ENCODE measurements at places on chromosomes 7 and 10.
A peak's percentile ranks its signal among the peaks of the same experiment; 100 is the strongest.

DNA sequence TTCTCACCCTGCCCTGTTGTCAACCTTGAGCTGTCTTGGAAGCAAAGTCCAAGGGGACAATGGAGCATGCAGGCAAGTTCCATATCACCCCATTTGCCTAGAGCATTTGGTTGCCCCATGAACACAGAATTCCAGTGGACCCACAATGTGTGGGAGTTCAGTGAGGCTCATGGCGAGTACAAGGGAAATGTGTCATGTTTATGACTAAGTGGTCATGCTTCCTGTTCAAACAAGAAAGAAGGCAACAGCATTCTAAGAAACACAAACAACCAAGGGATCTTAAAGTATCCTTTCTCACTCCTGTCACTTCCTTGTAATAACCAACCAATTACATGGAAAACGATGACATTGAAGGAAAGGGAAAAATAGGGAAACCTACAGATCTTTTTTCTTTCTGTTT is 513.0 kb downstream of the INHBA start:
- no peak for DNase-seq

GRCh38 chr10:79052291-79053080 is 16.3 kb upstream of the ZMIZ1 start:
- no peak for DNase-seq

- peak; percentile 7 for DNase-seq
Measured at GRCh38 chr7:137592232-137592896, 248.8 kb upstream of the PTN start.

DNA sequence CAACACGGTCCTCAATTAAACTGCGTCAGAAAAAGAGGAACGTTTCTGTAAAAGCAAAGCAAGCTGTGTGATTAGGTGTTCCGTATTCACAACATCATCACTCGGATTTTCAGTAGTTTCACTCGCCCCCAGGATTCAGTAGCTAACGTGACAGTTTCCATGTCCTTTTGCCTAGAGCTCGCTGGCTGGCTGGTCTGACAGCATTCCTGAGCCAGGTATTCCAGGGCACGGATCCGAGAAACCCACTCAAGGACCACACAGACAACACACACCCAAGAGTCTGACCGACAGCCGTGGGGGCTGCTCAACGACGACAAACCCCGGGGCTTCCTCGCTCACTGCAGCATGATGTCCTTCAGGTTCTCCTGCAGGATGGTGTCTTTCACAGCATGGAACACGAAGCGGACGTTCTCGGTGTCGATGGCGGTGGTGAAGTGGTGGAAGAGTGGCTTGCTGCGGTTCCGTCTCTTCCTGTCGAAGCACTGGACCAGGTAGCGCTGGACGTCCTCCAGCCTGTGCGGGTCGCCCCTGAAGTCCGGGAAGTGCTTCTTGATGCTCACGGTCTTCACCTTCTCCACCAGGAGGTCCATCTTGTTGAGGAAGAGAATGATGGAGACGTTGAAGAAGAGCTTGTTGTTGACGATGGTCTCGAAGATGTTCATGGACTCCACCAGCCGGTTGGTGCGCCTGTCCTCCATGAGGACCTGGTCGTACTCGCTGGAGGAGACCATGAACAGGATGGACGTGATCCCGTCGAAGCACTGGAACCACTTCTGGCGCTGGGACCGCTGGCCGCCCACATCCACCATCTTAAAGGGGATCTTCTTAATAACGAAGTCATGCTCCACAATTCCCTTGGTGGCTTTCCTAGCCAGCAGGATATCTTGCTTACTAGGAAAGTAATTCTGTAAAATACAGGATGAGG is 43.1 kb downstream of the AMZ1 start:
- no peak for DNase-seq

- DNase-seq = no peak
Measured at GRCh38 chr10:112672706-112673105, 225.7 kb downstream of the VTI1A start.

DNA sequence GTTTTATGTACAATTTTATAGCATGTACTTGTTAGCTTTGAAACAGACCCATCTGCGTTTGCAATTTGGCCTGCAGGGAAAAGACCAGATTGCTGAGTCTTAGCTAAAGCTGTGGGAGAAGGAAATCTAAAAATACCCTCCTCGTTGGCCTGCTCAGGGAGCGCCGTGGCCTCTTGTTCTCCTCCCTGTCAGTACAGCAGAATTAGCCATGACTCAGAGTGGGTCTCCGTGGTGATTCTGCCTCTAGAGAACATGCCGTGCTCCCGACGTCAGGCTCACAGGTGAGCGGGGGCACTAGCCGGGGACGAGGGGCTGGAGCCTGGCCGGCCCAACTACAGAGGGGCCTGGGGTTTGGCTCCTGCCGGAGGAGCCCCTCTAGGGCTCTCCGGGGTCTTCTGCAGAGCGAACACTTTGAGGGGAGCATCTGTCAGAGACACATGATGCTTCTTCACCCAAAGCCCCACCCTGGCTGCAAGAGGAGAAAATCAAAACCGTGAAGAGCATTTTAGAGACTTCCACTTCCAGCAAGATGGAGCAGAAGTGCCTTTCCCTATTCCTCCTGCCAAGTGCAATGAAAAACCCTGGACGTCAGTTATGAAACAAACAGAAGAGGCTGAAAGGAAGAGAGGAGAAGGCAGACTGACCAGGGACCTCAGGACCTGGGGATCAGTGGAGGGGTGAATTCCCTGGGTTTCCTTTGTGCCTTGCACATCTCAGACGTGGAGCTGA is 98.9 kb downstream of the LHPP start:
- DNase-seq = no peak

DNA sequence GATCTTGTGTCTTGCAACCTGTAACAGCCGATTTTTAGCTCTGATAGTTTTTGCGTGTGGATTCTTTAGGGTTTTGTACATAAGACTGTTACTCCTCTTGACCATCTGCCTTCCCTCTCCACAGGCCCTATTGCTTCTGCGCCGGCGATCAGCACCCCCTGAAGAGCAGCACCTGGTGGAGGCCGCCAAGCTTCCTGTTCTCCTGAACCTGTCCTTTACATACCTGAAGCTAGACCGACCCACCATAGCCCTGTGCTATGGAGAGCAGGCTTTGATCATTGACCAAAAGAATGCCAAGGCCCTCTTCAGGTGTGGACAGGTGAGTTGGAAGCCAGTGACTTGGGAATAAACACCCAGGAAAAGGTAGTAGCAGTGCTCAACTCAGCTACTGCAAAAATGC is 12.6 kb downstream of the FKBP6 start:
- no peak for DNase-seq

DNA sequence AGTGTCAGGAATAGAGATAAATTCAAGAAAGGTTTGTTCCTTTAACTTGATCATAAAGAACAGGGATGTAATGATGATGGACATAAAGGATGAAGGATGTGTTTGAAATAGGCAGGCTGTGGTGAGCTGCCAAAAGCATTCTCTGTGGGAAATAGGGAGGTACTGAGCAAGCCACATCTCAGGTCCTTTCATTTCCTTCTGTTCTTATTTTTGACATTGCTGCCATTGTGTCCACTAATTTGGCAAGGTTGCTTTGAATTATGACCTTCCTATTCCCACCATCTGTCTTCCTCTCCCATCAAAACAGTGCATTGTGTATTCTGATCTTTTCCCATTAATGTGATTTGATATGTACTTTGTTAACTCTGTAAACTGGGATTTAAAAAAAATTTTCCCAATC is 9.4 kb downstream of the SCRN1 start:
- DNase-seq = no peak

DNA sequence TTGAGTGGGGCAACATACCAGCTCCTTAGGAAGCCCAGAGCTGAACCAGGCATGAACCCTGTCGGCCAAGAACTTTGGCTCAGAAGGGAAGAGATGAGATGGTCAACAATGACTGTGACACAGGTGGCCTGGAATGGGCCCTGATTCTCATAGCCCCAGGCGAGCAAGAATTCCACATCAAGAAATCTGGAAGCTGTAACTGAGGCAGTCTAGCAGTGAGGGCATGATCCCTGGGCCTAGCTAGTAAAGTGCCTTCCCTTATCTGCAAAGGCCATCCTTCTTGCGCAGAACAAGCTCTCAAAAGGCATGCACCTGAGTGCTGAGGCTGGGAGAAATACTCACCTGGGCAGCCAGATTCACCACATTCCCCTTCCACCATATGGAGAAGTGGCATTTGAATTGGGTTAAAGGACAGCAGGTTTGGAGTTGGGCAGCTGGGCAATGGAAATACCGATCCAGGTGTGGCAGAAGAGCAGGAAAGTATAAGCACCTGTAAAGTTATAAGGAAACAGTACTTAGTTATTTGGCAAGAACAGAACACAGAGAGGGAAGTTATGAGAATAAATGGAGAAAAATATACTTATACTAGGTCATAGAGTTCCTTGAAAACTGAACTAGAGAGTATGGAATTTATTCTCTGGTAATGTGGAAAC is 78.6 kb upstream of the CAPZA2 start:
- DNase-seq = no peak

DNA sequence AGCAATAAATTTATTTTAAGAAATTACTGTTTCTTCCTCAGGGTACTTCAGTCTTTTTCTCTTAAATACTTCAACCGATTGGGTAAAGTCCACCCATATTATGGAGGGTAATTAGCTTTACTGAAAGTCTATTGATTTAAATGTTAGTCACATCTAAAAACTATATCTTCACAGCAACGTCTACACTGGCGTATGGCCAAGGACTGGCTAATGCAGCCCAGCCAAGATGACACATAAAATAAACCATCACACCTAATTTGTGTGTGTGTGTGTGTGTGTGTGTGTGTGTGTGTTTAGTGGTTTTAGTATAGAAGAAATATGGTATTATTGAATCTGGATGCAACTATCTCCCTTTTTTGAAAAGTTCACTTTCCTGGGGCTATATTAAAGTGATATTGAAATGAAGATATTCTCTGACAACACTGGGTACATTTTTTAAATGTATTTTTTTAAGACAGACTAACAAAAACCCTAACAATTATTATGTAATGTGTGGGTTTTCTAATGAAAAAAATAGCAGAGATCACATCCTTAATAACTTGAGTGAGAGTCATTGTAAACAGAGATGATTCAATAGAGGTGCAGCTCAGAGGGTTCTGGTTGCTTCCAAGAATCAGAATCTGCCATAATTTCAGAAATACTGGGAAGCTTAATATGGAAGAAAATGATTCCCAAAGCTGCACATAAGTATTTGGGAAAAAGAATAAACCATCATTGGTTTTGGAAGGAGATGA is 584.2 kb upstream of the MBL2 start:
- DNase-seq = no peak

- no peak for DNase-seq
Measured at GRCh38 chr7:79452032-79452494, 1.4 kb downstream of the MAGI2 start.
